ENCODE measurements at places on chromosomes 5 and 9.
A peak's percentile ranks its signal among the peaks of the same experiment; 100 is the strongest.

DNA sequence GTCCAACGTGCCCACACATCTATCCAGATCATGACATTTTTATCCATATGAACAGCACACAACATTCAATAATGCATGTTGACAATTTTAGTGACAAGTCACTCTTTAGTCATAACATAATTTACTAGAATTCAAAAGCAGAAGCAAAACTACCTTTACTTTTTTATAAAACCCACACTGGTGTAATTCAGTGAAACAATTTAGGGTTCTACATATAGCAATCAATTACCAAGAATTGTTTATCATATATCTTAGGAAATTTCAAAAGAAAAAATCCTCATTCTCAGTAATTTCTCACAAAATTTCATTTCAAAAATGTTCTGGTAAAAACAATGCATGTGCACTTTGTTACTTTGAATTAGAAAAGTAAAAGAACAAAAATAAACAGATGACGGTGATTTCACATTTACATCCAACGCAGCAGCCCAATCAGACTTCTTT is 12.6 kb downstream of the AUH start:
- no peak for DNase-seq

- no peak for DNase-seq
These were observed 1003.6 kb downstream of the CDH9 start for GRCh38 chr5:26034813-26035212.

DNA sequence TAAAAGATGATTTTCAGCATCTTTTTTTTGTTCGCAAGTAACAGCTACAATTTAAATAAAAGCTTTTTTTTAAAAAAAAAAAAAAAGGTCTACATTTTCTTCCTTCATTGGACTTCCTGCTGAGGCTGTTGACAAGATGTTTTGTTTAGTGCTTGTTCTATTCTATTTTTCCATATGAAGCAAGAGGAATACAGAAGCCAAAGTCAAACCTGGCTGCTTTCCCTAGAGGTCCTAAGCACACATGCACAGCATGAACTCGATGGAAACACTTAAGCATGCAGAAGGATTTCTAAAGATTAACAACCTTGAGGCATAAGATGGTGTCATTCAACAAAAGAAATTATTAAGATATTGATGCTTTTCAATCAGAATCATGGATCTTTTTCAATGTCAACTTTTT is 105.1 kb downstream of the ADCY2 start:
- DNase-seq = no peak

GRCh38 chr5:21661184-21661583 is 1192.0 kb downstream of the CDH12 start:
- DNase-seq = no peak

- no peak for DNase-seq
These were observed 101.8 kb downstream of the CCDC192 start for GRCh38 chr5:127804886-127805426.

GRCh38 chr9:129331493-129331765 is 153.4 kb upstream of the IER5L start:
- DNase-seq = no peak

DNA sequence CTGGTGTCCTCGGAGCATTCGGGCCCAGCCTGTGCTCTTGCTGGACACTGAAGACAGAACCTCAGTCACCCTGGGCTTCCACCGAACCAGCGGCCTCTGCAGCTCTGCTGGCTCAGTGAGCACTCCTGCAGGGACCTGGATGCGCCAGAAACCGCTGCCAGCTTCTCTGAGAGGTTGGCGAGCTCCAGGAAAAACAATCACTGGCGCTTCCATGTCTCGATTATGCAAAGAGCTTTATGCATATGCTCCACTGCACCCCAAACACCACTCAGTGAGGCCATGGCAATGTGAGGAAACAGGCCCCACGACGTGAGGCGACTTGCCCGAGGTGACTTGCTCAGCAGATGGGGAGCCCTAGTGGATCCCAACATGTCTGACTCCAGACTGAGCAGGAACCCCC is 11.0 kb downstream of the PRDM12 start:
- DNase-seq = no peak

GRCh38 chr5:41921166-41921565 is 3.9 kb upstream of the FBXO4 start:
- no peak for DNase-seq

GRCh38 chr9:35673132-35674024 is at the start of gene CA9:
Gene CA9, plus strand, starts transcription at chr9:35673928. Its CDS starts 32 bp downstream, at chr9:35673960.
- DNase-seq = no peak

GRCh38 chr9:3567988-3568387 is 42.2 kb upstream of the RFX3 start:
- no peak for DNase-seq

DNA sequence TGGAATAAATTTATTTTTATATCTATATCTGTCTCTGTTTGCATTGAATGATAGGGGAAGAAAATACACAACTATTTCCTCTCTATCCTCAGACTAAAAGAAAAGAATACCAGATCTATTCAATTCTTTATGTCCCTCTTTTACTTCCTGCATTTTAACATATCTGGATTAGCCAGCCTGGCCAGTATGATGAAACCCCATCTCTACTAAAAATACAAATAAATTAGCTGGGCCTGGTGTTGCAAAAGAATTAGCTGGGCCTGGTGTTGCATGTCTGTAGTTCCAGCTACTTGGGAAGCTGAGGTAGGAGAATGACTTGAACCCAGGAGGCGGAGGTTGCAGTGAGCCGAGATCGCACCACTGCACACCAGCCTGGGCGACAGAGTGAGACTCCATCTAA is 182.0 kb downstream of the LURAP1L start:
- DNase-seq = no peak

- no peak for DNase-seq
These were observed 553.0 kb downstream of the EBF1 start for GRCh38 chr5:158546748-158547147.

DNA sequence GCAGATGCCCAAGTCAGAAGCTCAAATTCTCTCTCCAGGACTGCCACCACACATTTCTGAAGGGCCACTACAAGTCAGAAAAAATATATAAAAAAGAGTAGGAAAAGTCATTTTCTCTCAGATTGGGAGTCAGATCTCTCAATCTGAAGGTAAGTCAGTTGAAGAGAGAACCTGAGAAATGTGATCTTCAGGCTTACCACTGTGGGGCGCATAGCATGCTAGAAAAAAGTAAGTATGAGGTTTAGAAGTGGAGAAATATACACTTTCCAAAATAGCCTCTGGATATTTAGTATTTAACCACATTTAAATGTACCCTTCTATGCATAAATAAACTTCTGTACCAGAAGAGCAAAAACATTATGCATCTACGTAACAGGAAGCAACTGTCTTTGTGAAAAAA is 800.7 kb upstream of the CTNND2 start:
- no peak for DNase-seq

GRCh38 chr5:93161661-93162654 is 419.1 kb downstream of the NR2F1-AS1 start:
- DNase-seq = no peak

DNA sequence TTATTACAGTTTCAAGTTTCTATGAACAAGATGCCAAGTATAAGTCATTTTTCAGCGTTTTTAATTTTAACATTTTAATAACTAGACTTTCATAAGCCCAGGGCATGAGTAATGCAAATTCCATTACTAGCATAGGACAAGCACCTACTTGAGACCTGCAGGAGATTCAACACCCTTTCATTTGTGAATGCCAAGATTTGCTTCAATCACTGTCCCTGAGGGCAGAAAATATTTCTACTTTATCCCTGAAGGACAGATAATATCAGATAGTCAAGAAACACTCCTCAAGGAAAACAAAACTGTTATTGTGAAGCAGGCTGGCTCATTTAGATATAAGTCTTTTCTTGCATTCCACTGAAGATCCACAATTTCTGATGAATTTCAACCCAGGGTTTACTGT is 27.7 kb upstream of the ZNF622 start:
- DNase-seq = no peak

GRCh38 chr5:59137846-59138245 is 555.0 kb downstream of the RAB3C start:
- no peak for DNase-seq

- DNase-seq = no peak
These were observed 19.0 kb downstream of the SH3GLB2 start for GRCh38 chr9:129008986-129009583.

- no peak for DNase-seq
These were observed 2.3 kb downstream of the ACSL6 start for GRCh38 chr5:132008961-132009680.

DNA sequence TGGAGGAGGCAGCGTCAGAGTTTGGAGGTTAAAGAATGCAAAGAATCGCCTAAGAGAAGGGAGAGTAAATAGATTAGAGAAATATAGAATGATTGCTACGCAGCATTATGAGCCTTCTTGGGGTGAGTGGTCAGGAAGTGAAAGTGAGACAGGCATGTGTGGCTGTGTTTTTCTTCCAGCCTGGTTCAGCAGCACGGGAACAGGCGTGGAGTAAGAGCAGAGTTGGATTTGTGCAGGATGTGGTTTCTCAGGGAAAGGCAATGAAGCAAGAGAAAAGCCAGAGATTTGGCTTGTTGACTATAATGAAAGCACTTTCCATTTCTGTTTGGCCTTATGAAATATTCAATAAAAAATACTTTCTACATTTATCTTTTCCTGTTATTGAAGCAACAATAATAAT is 34.3 kb upstream of the FRMD3 start:
- DNase-seq = peak; percentile 15

DNA sequence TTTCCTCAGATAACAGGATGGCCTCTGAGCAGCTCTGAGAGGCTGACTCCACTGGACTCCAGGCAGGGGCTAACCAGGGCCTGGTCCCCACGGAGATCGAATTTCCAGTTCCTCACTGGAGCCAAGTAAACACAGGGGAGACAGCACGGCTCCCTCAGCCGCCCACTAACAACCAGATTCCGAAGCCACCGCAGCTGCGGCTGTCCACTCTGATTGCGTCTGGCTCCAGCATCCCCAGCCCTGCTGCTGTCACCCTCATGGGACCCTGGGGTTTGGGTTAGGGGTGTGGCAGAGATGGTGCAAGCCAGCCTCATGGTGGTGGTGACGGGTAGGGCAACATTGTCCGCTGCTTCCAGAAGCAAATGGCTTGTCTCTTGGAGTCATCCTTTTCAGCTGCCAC is 172.6 kb downstream of the RGS3 start:
- no peak for DNase-seq

DNA sequence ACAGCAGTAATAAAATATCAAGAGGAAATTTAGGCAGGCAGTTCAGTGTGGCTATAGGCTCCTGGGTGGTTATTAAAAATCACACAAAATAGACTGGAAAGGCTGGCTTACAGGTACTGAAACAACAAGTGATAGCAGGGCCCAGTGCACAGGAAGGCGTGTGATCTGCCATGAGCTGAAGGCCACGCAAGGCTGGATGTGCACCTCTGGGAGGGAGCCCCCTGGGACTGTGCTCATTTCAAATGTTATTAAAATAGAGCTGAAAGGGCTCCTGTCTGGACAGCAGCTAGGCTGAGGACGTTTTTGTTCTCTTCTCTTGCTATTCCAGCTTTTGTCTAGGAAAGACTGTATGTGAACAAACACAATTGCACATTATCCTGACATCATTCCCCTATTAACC is 324.3 kb upstream of the RFX3 start:
- DNase-seq = no peak

GRCh38 chr5:140881889-140882590 is at the start of gene PCDHA13:
Gene PCDHA13, plus strand, starts transcription at chr5:140882124. Its CDS starts 145 bp downstream, at chr5:140882269.
- DNase-seq = no peak

DNA sequence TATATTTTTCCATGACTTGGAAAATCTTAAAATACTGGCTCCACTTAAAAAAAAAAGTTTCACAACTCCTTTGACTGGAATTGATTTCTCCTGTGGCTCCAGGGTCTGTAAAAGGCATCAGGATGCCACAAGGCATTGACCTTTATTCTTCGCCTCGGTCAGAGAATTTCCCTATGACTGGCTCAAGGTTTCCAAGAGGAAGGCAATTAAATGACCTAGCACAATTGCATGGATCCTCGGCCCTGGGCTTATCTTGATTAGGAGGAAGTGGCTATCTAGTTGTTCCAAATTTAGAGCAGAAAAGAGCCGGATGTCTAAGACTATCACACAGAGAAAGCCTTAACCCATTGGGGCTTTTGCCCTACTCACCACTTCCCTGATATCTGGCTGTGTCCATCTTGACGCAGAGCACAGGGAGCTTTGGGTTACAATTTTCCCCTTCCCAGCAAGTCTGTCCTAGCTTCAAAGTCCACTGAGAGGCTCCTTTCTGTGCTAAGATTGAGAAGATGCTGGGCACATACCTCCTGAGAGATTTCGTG is 56.9 kb upstream of the COL15A1 start:
- DNase-seq = no peak

- DNase-seq = no peak
These were observed 610.5 kb downstream of the IRX1 start for GRCh38 chr5:4206127-4206526.

- no peak for DNase-seq
These were observed 116.4 kb downstream of the TTLL11 start for GRCh38 chr9:121976751-121977150.

DNA sequence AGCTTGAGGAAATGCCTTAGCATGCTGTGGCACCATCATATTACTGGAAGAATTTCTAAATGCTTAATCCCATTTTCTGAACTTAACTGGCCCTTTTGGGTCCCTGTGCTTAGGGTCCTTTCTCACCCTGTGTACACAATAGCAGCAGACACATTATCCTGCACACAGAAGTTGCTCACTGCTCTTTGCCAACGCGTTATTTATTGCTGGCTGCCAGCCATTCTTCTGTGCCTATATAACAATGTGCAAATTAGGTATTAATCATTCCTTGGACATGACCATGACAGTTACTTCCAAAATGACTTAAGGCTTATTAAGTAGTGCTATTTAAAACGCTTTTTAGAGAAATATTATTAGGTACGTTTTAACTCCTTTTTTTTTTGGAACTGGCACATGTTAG is 134.7 kb downstream of the FBN2 start:
- DNase-seq = no peak

DNA sequence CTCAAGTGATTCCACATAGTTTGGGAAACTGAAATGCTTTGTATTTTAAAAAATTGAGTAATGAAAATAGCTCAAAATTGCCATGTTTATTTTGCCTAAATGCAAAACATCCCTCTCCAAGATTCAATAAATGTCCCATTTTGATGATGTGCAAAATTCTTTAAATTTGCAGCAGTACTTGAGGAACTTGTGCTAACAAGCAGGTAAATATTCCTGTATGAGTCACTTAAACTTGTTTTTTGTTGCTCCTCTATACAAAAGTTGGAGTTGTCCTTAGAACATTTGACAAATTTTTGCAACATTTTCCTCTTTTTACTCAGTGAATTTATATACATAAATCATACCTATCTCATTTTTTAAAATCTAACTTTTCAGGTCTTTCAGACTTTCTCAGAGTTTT is 280.2 kb downstream of the CDH12 start:
- DNase-seq = no peak

All from KBM-7 (cell line).